ENCODE measurements at places on chromosomes 1 and 21.
A peak's percentile ranks its signal among the peaks of the same experiment; 100 is the strongest.

GRCh38 chr1:233241759-233242158, 53.8 kb downstream of the PCNX2 start:
- peaks cover 21% of the 10 kb centered on the region for H3K4me1 ChIP-seq
- no peak overlapping the region for H3K27ac ChIP-seq
- H3K36me3 ChIP-seq, result no peaks in the 10 kb centered on the region
- H3K4me3 ChIP-seq, result no peak overlapping the region
- no peaks in the 10 kb centered on the region for H3K27me3 ChIP-seq

DNA sequence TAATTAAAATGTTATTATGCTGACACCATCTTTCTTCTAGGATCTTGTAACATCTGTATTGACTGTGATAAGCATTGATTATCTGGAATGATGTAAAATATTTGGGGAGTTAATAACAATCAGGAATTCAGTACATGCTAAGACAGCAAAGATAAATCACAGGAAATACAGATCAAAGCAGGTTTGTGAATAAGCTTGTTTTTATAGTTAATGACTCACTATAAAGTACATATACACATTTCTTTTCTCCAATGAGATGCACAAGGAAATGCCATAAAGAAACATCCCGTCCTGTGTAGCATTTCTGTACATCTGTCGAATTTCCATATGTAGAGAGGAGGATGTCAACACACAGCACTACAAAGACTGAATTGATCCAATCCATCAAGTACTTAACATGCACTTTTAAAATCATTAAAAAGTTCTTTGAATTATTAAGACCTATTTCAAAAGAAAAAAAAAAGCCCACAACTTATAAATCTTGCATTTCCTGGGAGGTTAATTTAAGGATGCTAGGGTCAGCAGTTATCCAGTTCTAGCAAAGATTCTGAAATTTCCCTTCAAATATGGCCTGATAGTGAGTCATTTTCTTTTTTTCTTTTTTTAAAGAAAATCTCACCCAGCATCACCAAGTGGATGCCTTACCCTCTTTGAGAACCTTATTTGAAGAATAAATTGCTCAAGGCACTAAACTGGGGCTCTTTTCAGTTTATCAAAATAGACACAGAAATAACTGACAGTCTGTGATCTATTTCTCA, 243.2 kb upstream of the NR5A2 start:
- H3K27ac ChIP-seq, result no peak overlapping the region
- no peak overlapping the region for H3K4me3 ChIP-seq
- H3K27me3 ChIP-seq, result no peaks in the 10 kb centered on the region
- H3K36me3 ChIP-seq, result no peaks in the 10 kb centered on the region
- no peak for DNase-seq

DNA sequence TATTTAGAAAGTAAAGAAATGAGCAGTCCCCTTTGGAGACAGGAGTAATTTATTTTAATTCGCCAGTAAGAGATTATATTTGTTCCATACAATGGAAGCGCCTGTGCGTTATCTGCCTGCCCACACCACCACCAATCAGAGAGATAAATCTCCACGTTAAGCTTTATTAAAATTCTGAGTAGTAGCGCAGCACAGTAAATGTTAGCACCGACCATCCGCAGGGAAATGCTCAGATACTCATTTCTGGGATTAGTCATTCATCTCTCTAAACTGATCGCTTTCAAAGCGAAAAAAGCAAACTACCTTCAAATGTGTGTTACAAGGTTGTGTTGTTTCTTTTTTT, 1.2 kb downstream of the ETS2 start:
- no peak for DNase-seq
- no peaks in the 10 kb centered on the region for H3K36me3 ChIP-seq
- peak overlapping the region; percentile 44 for H3K4me3 ChIP-seq
- peak overlapping the region; percentile 93 for H3K27ac ChIP-seq
- H3K27me3 ChIP-seq, result no peaks in the 10 kb centered on the region

DNA sequence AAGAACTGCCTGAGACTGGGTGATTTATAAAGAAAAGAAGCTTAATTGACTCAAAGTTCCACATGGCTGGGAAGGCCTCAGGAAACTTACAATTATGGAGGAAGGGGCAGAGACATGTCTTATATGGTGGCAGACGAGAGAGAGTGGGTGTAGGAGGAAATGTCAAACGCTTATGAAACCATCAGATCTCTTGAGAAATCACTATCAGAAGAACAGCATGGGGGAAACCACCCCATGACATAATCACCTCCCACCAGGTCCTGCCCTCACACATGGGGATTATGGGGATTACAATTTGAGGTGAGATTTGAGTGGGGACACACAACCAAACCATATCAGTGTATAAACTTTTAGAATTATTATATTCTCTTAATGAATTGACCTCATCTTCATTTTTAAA, 335.9 kb upstream of the DPYD start:
- no peaks in the 10 kb centered on the region for H3K27me3 ChIP-seq
- no peaks in the 10 kb centered on the region for H3K4me1 ChIP-seq
- H3K36me3 ChIP-seq, result no peaks in the 10 kb centered on the region
- DNase-seq, result no peak
- no peak overlapping the region for H3K27ac ChIP-seq

- no peaks in the 10 kb centered on the region for H3K27me3 ChIP-seq
- DNase-seq, result no peak
- H3K27ac ChIP-seq, result no peak overlapping the region
- H3K4me1 ChIP-seq, result no peaks in the 10 kb centered on the region
- H3K36me3 ChIP-seq, result peaks cover 11% of the 10 kb centered on the region
These were observed 85.2 kb downstream of the KIF1B start for GRCh38 chr1:10295481-10296085.

DNA sequence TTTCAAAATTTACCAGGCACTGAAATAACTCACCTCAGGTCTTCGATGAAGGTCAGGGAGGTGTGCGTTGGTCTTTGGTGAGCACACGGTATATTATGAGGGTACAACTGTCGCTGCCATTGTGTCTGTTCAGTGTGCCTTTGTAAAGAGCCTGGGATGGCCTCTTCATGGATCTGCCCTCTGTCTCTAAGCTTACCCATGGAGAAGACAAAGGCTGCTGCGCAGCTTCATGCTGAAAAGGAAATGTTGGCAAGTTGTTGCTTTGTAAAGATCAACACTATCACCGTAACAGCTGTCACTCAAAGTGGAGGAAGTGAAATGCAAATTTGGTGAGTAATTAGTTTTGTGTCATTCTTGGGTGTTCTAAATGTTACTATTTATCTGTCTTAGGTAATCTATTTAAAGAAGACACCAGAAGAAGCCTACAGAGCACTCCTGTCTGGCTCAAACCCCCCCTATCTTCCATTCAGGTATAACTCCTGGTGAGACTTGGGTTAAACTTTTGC, 71.6 kb downstream of the CDC14A start:
- no peaks in the 10 kb centered on the region for H3K27me3 ChIP-seq
- no peaks in the 10 kb centered on the region for H3K36me3 ChIP-seq
- H3K27ac ChIP-seq, result no peak overlapping the region
- no peak overlapping the region for H3K4me3 ChIP-seq

DNA sequence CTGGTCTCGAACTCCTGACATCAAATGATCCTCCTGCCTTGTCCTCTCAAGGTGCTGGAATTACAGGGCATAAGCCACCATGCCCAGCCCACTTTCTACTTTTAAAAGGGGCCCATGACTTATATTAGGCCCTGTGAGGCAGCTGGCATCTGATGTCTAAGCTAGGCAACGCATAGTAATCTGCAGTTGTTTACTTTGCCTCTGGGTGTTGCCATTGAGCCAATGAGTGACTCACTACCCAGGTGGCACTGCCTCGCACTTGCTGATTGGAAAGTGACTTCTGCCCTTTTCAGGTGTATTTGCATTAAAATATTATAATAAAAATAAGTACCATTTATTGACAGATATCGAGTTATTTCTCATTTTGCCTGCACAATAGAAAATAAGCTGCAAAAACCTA, 84.9 kb downstream of the KIF14 start:
- no peaks in the 10 kb centered on the region for H3K36me3 ChIP-seq
- no peak overlapping the region for H3K4me3 ChIP-seq
- peak; percentile 66 for DNase-seq

GRCh38 chr1:16410803-16411202, 26.4 kb downstream of the SPATA21 start:
- H3K36me3 ChIP-seq, result no peaks in the 10 kb centered on the region
- no peaks in the 10 kb centered on the region for H3K27me3 ChIP-seq
- no peak overlapping the region for H3K4me3 ChIP-seq
- no peak overlapping the region for H3K27ac ChIP-seq

DNA sequence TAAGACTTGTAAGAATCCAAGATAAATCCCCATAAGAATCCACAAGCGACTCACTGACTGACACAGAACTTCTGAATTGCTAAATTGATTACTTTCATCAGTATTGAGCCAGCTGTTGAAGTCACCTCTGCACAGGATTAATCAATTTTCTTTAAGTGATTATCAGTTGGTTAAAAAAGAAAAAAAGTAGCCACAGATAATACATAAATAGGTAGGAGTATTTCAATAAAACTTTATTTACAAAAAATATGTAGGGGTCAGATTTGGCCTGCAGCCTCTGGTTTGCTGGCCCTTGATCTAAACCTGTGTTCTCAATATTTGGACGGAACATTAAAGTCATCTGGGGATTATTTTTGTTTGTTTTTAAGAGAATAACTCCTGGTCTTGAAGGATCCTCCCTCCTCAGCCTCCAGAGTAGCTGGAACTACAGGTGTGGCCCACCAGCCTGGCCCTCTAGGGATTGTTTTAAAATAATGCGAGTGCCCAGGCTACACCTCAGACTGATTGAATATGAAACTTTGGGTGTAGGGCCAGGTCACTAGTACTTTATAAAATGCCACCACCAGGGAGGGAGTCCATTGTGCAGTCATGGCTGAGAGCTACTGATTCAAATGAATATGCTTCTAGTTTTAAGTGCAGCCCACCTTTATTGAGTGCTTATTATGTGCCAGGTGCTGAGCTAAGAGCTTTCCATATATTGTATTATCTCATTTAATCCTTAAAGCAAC, 6.8 kb upstream of the TMEM183A start:
- no peaks in the 10 kb centered on the region for H3K36me3 ChIP-seq
- H3K4me1 ChIP-seq, result no peaks in the 10 kb centered on the region
- no peak overlapping the region for H3K27ac ChIP-seq
- no peak for DNase-seq
- H3K4me3 ChIP-seq, result no peak overlapping the region

DNA sequence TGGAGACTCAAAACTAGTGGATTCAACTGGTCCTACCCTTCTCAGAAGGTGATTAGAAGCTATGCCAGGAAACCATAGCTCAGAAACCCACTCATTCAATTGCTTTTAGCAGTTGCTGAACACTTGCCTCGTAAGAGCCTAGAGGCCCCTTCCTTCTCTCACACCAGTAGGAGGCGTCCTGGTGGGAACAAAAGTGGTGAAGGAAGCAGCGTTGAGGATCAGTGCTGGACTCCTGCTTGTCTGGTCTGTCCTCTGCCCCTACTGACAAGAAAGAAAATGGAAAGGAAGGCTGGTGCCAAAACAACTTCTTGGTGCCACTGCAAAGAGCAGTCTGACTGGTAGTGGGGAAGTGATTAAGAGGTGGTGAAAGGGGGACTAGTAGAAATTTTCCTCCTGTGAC, 269.7 kb downstream of the LMO4 start:
- no peak overlapping the region for H3K4me3 ChIP-seq
- DNase-seq, result no peak
- no peaks in the 10 kb centered on the region for H3K36me3 ChIP-seq
- no peak overlapping the region for H3K27ac ChIP-seq
- H3K4me1 ChIP-seq, result no peaks in the 10 kb centered on the region
- no peaks in the 10 kb centered on the region for H3K27me3 ChIP-seq

DNA sequence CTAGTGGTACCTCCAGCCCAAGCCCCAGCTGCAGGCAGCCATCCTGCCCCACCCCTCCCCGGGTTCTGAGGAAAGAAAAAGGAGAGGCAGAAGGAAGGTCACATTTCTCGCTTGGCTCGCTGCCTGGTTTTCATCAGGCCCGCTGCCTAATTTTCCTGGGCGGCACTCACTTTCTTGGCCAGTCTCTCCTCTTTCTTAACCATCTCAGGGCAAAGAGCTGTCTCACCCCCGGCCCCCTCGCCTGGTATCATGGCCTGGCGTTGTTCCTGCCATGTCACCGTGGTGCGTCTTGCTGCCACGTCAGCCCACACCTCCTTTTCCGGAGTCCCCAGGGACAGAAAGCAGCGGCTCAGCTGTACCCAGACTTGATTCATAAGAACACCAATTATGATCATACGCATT, 26.6 kb upstream of the CASZ1 start:
- peaks cover 4% of the 10 kb centered on the region for H3K4me1 ChIP-seq
- no peaks in the 10 kb centered on the region for H3K27me3 ChIP-seq
- H3K4me3 ChIP-seq, result no peak overlapping the region
- H3K36me3 ChIP-seq, result no peaks in the 10 kb centered on the region
- DNase-seq, result no peak

DNA sequence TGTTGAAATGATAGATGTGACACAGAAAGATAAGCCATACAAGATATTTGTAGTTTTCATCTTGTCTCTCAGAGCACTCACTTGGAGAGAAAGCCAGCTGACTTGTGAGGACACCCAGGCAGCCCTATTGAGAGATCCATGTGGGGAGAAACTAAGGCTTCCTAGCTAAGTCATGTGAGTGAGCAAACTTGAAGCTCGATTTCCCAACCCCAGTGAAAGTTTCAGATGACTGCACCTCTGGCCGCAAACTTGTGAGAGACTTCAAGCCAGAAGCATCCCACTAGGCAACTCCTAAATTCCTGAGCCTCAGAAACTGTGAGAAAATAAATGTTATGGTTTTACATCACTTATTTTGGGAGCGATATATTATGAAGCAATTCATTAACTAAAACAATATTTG, 832.3 kb downstream of the LTN1 start:
- no peaks in the 10 kb centered on the region for H3K4me1 ChIP-seq
- no peak overlapping the region for H3K4me3 ChIP-seq
- H3K36me3 ChIP-seq, result no peaks in the 10 kb centered on the region
- DNase-seq, result no peak
- H3K27me3 ChIP-seq, result no peaks in the 10 kb centered on the region
- H3K27ac ChIP-seq, result no peak overlapping the region

DNA sequence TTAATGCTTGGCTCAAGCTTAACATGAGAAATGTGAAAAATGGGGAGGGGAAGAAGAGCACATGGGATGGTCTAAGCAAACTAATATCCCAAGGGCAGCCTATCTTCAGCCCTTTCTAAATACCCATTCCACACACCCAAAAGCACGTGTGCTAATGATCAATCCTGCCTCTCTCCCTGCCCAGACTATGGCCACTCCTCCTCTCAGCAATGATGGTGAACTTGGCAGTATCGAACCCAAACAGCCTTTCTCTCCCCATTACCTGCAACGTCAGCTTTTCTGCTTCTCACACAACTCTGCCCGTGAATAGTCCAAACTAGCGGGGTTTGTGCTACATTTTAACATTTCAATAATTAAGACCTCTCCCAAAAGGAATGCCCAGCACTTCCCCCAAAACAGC, 41.6 kb downstream of the SSBP3 start:
- peaks cover 15% of the 10 kb centered on the region for H3K4me1 ChIP-seq
- DNase-seq, result no peak
- no peak overlapping the region for H3K27ac ChIP-seq
- no peaks in the 10 kb centered on the region for H3K36me3 ChIP-seq

DNA sequence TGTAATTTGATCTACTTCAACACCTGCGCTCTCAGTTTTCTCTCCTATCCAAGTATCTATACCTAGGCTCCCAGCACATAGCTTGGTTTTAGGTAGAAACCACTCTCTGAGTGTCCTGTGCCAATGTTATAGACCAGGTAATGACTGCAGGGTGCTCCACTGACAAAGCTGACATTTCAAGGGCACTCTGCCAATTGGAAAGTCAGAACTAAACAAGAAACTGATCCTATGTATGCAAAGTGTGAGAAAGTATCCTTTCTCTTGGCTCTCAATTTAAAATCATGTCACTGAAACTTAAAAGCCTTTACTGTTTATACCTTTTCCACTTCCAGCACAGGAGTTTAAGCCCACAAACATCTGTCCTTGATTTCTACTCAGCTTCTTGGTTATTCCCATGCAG, 45.0 kb upstream of the AIM2 start:
- no peaks in the 10 kb centered on the region for H3K27me3 ChIP-seq
- H3K4me3 ChIP-seq, result no peak overlapping the region
- no peaks in the 10 kb centered on the region for H3K4me1 ChIP-seq
- no peak overlapping the region for H3K27ac ChIP-seq

Measured in body of pancreas (tissue), 4 donors.